Lower leg skin (tissue), 4 donors: ENCODE measurements at places on chromosomes 13 and 19. TPM values are rescaled to one million over a fixed set of nuclear protein-coding genes. Genes with fewer than 3 reads are reported as not detected.

Gene SELENOW
- total RNA-seq = 714 TPM

Gene OLFM2
- 94.8 TPM for total RNA-seq

Gene FAM216B
- total RNA-seq = not detected

- DNase-seq = no peak
Measured at GRCh38 chr19:42468273-42468796, 25.6 kb upstream of the CXCL17 start.

DNA sequence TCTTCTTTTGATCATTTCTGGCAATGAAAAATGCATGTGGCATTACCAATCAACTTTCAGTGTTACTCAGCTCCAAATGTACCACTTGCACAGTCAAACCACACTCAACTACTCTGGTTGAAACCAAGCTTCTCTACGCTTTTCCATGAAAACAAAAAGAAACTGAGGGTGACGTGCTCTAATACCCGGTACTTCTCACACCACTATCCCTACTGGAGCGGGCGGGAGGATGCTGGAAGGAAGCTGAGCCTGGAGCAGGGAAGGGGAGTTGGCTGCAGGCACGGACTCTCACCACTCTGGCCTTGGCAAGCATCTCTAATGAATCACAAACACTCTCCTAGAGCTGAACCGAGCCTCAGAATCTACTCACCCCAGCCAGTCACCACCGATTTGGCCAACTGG, 48.2 kb downstream of the STK24 start:
- no peak for DNase-seq

DNA sequence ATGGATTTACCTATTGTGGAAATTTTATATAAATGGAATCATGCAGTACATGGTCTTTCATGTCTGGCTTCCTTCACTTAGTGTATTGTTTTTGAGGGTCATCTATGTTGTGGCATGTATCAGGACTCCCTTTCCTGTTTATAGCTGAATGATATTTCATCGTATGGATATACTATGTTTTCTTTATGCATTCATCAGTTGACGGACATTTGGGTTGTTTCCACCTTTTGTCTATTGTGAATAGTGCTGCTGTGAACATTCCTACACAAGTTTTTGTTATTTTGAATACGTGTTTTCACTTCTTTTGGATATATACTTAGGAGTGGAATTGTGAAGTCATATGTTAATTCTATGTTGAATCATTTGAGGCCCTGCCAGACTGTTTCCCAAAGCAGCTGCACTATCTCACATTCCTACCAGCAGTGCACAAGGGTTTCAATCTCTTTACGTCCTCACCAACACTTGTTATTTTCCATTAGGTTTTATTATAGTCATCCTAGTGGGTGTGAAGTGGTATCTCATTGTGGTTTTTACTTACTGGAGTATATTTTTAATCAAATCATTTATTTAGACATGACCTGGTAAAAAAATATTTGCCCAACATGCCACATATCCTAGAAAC, 262.7 kb downstream of the DLEU7 start:
- no peak for DNase-seq

DNA sequence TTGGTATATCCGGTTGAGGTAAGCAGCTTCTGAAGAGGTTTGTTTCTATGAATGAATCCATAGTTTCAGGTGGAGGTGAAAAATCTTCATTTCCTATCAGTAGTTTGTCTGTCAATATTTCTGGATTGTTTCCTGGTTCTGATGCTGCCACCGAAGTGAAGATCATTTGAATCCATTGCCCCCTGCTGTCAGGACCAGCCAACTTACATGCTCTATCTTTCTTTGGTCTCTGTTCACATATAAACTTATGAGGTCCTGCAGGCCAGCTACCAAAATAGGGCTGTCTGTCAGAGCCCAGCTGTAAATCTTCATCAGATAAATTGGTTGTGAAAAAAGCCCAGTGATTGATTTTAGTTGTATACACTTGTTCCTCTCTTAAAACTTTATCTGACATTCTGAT, 15.2 kb upstream of the N4BP2L1 start:
- no peak for DNase-seq

GRCh38 chr19:43465468-43466120, at the start of gene LYPD3:
Gene LYPD3 (minus strand): TSS chr19:43465608. CDS start chr19:43465571, 37 bp downstream.
- peak; percentile 74 for DNase-seq

- no peak for DNase-seq
Measured at GRCh38 chr13:45788011-45788410, 63.5 kb downstream of the SIAH3 start.

- DNase-seq = no peak
Measured at GRCh38 chr13:48159401-48159800, 64.5 kb upstream of the MED4 start.

DNA sequence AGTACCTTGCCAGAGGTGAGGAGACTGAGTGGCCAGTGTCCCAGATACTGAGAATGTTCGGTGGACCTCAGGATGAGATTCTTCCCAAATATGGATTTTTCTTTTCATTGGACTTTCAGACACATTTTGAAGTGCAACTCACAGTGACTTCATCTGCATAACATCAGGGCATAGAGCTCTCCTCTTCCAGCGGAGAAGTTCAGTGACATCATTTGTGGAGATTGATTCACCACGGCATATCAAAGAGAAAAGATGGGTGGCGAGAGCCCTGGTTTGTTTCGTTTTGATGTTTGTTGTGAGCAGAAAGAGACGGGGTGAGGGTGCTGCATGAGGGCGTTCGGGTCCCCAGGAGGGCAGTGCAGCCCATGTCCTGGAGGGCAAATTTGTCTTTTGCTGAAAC, 120.1 kb upstream of the GPR12 start:
- no peak for DNase-seq

DNA sequence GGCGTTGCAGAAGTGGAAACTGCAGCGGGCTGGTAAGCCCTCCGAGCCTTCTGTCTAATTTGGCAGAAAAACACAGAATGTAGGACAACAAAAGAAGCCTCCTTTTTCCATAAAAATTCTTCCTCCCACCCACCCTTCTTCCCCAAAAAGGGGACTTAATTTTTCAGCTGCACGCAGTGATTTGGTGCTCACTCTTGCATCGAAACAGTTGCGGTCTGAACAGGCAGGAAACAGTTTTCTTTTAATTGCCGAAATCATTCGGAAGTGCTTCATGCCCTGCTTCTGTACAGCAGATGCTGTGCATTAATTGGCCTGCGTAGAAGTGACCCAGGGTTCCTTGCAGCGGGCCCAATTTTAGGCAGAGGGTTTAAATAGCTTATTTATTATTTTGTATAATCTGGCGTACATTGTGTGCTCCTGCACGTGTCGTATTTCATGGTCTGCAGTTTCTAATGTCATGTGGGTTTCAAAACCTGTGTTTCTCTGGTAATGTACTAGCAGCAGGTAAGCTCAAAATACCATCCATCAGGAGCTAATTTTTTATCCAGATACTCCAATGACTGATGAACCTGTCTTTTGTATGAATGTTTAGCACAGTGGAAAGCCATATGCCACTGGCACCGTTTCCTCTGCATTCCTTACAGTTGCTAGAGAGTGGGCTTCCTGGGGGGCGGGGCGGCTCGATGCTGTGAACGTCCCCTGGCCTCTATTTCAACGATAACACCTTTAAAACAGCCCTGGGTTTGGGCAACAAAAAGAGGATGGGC, 66.6 kb downstream of the GGACT start:
- no peak for DNase-seq

DNA sequence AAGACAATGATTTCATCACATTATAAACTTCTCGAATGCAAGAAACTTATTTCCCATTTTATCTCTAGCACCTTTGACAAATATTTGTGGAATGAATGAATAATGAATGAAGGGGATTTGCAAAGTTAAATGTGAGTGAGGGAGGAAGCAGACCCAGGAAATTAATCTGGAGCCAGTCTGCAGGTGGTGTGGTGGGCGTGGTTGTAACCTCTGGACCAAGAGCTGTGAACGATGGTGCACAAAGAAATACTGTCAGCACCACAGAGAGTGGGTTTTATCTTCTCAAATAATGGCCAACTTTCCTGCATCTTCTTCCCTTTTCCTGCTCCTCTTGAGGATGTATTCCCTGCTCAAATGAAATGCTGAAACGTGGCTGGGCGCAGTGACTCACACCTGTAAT, 11.0 kb upstream of the ZNF792 start:
- peak; percentile 70 for DNase-seq
